ENCODE measurements at places on chromosomes 6 and 20.

- DNase-seq, result no peak
Measured at GRCh38 chr6:20317430-20317829, 84.2 kb upstream of the E2F3 start.

GRCh38 chr6:122653094-122653493, 42.9 kb downstream of the PKIB start:
- DNase-seq, result no peak

DNA sequence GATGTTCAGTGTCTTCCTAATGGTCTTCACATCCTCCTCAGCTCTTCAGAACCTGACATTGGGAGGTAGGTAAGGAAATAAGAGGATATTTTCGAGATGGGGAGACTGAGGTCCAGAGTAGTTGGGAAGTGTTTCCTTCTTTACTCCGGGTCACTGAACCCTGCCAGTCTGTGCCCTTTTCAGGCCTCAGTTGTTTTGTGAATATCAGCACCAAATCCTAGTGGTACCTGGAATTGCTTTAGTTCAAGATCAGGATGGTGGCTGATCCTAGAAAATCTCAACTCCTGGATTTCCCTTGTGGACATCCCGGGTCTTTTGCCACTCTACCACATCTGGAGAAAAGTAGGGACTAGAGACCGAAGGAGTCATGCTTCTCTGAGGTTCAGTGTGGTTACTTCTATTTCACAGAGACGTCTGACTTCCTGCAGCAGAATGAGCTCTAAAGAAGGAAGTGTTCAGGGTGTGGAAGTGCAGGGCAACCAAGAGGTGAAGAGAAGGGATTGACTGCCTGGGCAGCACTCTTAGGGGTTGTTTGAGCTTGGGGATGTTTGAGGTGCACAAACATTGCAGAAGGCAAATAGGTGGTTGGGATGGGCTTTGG, 995 bp downstream of the STK4 start:
- DNase-seq, result no peak

DNA sequence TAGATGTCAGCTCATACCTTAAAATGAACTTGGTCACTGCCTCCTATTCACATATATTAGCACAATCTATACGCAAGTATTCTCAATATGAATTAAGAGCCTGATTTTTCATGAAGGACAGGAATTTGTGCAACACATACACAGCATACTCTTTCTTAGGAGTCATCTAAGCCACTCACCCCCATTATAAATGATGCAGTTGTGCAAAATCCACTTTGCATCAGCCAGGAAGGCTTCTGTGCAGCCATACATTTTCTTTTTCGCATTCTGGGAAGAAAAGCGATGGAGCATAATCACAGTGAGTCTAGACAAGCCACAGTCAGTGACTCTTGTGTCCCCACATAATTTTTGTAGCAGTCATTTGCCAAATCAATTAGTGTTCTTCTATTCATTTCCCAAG, 66.5 kb downstream of the ZMYND8 start:
- DNase-seq, result no peak

- no peak for DNase-seq
Measured at GRCh38 chr20:25509084-25509483, 76.2 kb downstream of the NINL start.

DNA sequence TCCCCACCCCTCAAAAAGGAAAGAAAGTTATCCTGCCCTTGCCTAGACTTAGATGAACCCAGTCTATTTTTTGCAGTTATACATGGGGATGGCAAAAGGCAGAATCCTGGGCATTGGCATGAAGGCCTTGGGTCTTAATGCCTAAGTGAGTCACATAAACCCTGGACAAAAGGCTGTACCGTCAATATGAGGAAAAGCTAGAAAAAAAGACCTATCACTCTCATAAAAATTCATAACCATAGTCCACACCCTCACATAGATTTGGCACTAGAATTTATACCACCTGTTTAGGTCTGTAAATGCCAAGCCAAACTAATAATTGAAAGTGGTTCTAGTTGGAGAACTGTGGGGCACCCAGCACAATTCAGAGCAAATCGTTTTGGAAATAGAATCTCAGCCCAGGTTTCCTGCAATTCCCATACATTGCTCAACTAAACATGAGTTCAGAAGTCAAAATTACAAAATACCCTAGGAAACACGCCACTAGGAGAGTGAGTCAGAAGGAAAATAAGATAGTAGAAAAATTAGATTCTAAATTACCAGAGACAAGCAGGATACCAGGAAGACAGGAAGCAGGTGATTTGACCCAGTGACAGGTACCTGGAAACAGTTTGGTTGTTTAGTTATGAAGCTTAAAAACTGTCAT, 70.4 kb upstream of the FUCA2 start:
- DNase-seq, result no peak

- DNase-seq, result no peak
Measured at GRCh38 chr6:14255916-14256315, 138.3 kb downstream of the CD83 start.

DNA sequence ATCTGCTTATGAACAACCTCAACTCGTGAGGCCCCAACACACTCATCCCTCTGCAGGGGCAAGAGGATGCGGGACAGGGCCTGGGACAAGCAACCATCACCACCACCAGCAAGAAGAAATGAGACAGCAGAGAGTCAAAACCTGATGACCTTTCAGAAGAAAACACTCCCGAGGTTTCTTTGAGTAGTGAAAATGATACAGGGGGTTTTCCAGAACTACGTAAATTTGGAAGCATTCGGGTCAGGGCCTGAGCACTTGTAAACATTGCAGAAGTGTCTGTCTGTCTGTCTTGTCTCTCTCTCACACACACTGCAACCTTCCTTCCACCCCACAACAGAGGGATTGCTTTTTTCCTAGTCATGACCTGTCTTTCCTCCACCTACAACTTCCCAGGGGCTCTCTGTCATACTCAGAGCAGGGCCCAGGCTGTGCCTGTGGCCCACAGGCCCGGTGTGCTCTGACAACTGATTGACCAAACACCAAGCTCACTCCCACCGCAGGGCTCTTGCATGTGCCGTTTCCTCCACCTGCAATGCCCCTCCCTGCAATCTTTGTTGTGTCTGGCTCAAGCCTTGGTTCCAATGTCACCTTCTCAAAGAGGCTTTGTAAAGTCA, 90.9 kb downstream of the BMP7 start:
- DNase-seq, result no peak

DNA sequence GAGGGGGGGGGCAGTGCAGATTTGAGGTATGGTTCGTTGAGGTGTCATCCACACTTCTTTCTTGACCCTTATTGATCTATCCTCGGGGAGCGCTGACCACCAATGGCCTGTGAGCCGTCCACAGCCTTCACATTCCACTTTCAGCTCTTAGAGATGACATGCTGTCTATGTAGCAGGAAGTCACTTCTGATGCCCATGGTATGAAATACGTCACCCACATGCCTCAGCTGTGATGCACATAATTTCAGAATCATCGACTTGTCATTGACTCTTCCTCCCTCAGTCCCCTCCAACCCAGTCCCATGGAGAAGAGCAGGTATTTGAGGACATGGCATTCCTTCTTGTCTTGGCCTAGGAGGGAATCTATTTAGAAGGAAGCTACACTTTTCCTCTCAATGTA, 4.7 kb upstream of the ADGRF5 start:
- DNase-seq, result no peak

GRCh38 chr20:818001-818664, 15.4 kb upstream of the FAM110A start:
- no peak for DNase-seq

GRCh38 chr6:7541175-7542064, at the start of gene DSP:
DSP (plus strand) TSS chr6:7541671; CDS start chr6:7541916, 245 bp downstream.
- no peak for DNase-seq

GRCh38 chr6:84193114-84193708, 34.2 kb downstream of the CEP162 start:
- DNase-seq, result no peak

DNA sequence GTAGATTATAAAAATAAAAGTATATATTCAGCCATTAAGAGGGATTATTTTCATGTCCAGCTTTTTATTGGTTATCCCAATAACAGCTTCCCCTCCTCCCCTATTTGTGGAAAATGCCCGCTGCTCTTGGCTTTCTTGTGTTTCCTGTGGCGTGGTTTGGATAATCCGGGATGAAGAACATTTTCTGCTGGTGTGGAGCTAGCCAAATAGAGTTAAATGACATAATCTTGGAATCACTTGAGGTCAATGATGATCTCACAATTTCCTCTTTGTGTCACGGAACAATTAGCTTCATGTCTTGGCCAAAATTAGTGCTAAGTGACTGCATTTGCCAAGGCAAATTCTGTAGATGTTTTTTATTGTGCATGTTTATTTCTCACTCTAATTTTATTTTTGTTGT, 394.0 kb downstream of the LAMA2 start:
- no peak for DNase-seq

DNA sequence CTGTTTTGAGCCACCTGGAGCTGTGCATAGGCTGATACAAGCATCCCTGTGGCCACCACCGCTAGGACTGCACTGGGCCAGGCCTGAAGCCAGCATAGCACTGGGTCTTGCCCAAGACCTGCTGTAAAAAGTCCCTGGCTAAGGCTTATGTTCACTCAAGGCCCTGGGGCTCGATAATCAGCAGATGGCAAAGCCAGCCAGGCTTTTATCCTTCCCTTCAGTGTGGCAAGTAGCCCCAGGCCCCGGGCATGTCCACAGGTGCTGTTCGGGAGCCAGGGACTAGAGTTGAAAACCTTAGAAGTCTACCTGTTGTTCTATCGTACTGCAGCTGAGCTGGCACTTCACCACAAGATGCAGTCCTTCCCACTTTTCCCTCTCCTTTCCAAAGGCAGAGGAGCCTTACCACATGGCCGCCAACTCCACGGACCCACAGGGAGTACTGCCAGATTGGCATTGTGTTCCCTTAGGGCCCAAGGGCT, 226.4 kb upstream of the ZNF217 start:
- DNase-seq, result no peak

- DNase-seq, result no peak
Measured at GRCh38 chr6:4788953-4789584, 12.9 kb downstream of the CDYL start.

DNA sequence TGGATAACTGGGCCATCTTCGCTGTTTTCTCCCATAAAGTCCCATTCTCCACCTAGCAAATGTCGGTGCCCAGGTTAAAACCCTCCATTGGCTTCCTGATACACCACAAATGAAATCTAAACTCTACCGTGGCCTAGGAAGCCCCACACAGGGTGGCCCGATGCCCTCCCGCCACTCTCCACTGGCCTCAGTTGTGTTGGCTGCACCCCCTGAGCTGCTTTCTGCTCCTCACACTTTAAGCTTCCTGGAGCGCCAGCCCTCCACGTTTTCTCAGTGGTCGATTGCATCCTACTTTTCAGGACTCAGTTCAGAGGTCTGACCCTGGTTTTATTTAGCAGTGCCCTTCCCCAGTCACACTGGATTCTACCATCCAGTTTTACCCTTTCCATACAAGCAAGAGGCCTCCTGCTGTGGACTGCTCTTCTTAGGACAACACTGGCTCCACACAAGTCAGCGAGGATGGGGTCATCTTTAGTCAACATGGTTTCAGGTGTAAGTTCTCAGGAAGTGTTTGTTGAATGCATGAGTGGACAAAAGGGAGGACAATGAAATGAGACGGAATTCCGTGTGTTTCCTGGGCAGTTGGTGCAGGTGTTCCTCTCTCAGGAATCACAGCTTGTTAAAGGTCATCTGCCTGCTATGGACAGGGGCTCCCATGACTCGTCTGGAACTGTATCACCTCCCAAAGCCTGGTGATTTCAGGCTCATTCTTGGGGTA, 124.1 kb downstream of the SULF2 start:
- no peak for DNase-seq

DNA sequence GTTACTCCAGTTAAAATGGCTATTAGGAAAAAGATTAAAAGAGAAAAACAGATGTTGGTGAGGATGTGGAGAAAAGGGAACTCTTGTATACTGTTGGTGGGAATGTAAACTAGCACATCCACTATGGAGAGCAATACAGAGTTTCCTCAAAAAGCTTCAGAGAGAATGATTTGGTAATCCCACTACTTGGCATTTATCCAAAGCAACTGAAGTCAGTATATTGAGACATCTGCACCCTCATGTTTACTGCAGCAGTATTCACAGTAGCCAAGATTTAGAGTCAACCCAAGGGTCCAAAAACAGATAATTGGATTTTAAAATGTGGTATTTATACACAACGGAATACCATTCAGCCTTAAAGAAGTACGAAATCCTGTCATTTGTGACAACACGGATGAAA, 469.5 kb downstream of the QKI start:
- no peak for DNase-seq

DNA sequence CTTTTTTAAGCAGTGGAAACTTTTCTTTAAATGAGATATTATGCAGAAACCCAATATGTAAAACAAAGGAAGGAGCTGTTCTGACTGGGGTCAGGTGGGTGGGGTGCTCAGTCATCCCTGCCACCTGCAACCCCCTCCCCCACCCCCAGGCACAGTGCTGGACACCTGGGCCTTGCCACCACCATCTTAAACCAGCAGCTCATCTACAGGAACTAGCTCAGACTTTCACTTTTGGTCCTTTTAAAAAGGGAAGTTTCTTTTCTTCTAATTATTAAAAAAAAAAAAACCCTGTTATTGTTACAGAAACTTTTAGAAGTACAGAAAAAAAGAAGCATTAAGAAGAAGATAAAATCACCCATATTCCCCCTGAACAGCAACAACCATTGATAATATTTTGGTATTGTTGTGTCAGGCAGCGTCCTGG, 37.1 kb downstream of the PPP1R16B start:
- no peak for DNase-seq
